Left ventricle myocardium inferior (tissue), 1 donor: ENCODE measurements at places on chromosomes 11 and 22.
A peak's percentile ranks its signal among the peaks of the same experiment; 100 is the strongest.

GRCh38 chr22:36467946-36468345 lies 13.5 kb downstream of the TXN2 start:
- peak; percentile 48 for DNase-seq

DNA sequence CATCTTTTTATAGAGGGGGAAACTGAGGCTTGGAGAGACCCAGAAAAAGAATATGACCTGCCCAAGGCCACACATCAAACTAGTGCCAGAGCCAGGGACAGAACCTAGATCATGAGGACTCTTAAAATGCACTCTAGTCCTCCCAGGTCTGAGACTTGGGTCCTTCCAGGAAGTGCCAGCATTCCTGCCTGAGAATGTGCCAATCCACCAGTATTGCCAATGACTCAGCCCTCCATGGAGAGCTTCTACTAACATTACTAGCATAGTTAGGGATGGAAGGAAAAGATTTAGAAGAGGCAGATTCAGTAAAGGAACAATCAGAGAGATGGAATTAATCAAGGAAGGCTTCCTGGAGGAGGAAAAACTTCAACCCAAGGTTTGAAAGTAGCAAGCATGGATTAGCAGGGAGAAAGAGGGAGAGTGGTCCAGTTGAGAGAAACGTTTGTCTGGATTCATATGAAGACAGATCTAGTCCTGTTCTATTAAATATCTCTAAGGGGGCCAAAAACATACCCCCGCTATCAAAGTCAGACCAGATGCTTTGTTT lies 20.1 kb upstream of the SMIM35 start:
- no peak for DNase-seq

GRCh38 chr11:44875037-44875436 lies 75.6 kb downstream of the TP53I11 start:
- DNase-seq: no peak

- DNase-seq: no peak
Measured at GRCh38 chr11:118918686-118919280, 6.9 kb downstream of the BCL9L start.

DNA sequence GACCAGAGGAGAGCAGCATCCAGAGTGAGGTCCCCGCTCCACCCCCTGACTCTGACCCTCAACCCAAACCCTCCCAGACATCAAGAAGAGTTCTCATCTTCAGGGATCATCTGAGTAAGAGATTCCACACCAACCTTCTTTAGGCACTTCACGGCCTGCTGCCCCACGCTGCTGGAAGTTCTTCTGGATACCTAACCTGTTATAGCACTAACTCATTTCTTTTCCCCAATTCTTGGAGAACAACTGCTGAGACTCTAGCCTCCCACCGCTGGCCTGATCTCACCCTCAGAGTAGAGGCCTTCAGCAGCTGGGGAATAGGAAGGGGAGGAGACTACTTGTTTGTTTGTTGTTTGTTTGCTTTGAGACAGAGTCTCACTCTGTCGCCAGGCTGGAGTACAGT lies 7.3 kb downstream of the TMPRSS13 start:
- no peak for DNase-seq

DNA sequence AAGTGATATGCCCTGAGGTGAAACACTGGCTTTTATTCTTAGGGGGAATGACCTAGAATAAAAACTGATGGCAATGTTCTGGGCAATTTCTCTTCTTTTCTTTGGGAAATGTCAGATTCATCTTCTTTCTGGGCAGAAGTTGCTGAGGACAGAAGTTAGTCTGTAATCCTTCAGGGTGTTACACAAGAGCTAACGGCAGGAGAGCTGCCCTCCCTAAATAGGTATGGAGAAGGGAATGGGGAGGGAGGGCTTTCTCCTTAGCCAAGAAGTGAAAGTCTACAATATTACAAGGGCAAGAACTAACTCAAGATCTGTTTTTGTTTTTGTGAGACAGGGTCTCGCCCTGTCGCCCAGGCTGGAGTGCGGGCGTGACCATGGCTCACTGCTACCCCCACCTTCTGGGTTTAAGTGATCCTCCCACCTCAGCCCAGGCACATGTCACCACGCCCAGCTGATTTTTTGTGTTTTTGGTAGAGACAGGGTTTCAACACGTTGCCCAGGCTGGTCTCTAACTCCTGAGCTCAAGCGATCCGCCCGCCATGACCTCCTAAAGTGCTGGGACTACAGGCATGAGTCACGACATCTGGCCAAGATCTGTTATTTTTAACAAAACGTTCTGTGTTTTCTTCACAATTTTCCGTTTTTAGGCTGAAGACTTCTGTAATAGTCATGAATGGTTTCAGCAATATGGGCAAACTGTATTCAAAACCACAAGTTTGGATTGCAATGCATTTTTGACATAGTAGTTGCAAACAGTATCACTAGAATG lies 7.2 kb downstream of the PIWIL4 start:
- no peak for DNase-seq

GRCh38 chr11:76783294-76783895 lies at the start of gene TSKU:
TSKU (plus strand) TSS chr11:76783356; CDS start chr11:76795617, 12,261 bp downstream.
- DNase-seq: no peak

GRCh38 chr11:134181707-134182106 lies 42.1 kb downstream of the NCAPD3 start:
- DNase-seq: no peak

DNA sequence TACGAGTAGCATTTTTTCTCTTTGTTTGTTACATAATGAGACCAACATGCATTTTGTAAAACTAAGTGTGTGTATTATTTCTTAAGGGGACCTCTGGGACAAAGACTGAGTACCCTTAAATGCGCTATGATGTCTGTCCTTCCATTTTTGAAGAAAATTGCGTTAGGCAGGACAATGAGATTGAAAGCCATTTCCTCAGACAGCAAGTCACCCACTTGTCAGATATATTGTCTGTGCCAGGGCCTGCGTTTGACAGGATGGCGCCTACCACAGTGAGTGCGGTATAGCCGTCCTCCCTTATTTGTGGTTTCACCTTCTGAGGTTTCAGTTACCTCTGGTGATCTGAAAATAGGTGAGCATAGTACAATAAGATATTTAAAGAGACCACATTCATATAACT lies 2.2 kb downstream of the AP2A2 start:
- no peak for DNase-seq

GRCh38 chr11:70536051-70536877 lies 137.9 kb downstream of the CTTN start:
- DNase-seq: no peak

GRCh38 chr22:37165940-37166674 lies 16.4 kb upstream of the IL2RB start:
- DNase-seq: peak; percentile 16

DNA sequence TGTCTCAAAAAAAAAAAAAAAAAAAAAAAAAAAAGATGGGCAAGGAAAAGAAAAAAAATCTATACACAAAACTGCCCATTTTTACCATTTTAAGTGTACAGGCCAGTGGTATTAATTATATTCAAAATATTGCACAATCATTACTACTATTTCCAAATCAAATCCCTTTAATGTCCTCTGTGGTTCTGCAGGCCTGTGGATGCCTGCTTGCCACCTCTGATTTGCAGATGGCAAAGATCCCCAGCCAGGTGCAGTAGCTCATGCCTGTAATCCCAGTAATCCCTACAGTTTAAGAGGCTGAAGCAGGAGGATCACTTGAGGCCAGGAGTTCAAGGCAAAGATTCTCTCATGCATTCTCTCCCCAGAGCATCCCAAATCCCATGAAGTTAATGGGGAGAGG lies 20.2 kb downstream of the RFPL1 start:
- DNase-seq: no peak

DNA sequence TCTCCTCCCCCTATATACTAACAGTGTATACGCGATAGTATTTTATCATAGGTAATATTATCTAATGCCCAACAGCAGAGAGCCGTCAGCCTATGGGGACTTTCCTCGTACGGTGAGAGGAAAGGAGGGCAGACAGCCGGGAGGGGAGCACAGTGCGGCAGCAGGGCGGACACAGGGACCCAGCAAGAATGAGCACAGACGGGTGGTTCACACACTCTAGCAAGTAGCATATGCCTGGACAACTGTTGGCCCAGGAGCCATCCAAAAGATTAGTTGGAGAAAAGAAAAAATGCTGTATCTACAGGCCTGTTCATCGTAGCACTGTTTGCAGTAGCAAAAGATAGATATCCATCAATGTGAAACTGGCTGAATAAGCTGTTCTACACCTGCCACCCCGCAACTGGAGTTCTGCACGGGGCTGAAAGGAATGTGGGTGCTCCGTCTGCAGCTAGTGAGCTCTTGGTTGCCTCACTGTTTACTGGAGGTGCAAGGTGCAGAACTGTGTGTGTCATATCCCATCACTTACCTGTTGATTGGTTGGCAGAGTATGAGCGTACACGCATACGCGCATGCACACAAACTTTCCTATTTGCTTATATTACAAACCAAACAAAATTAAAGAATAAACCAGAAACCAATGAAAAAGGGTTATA lies 324.3 kb downstream of the TBC1D22A start:
- DNase-seq: no peak

- DNase-seq: peak; percentile 70
Measured at GRCh38 chr22:28829358-28830181, 29.2 kb upstream of the XBP1 start.

DNA sequence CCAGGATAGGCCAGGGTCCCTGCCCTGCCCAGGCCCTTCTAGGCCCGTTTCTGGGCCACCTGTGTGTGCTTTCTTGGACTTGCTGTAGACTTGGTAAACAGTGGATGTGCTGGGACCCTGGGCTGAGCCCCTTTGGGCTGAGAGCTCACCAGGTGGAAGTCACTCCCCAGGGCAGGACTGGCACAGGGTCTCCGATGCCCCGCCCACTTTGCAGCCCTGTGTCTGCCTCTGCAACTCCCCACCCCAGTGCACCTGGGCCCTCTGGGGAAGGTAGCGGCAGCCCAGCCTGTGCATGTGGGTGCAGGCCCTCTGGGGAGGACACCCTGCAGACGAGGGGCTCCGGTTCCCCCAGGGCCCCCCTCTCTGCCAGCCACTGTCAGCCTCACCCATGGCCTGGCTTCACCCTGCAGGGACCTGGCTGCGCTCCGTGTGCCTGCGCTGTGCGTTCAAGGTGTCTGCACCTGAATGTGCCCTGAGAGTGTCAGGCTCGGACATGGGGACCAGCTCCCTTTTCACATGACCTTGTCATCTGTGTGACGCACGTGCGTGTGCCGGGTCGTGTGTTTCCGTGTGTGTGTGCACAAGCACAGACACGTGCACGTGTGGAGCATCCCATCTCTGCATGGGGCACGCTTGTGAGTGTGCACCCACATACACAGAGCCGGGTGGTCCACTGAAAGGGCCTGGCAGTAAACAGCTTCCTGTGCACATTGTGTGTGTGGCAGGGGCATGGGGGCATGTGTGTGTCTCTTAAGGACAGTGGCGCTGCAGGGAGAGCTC lies 118.5 kb downstream of the KCNQ1OT1 start:
- peak; percentile 10 for DNase-seq

- DNase-seq: no peak
Measured at GRCh38 chr11:94516725-94517124, 4.5 kb downstream of the C11orf97 start.

DNA sequence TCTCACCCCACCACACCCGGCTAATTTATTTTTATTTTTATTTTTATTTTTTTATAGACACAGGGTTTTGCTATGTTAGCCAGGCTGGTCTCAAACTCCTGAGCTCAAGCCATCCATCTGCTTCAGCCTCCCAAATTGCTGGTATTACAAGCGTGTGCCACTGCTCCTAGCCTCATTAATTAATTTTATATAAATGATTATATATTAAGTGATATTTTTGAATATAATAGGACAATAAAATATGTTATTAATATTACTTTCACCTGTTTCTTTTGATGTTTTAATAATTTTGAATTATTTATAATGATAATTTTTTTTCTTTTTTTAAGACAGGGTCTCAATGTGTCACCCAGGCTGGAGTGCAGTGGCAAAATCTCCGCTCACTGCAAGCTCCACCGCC lies 2.2 kb upstream of the SEC14L4 start:
- no peak for DNase-seq

- no peak for DNase-seq
Measured at GRCh38 chr11:63906585-63906984, 10.4 kb downstream of the RCOR2 start.

DNA sequence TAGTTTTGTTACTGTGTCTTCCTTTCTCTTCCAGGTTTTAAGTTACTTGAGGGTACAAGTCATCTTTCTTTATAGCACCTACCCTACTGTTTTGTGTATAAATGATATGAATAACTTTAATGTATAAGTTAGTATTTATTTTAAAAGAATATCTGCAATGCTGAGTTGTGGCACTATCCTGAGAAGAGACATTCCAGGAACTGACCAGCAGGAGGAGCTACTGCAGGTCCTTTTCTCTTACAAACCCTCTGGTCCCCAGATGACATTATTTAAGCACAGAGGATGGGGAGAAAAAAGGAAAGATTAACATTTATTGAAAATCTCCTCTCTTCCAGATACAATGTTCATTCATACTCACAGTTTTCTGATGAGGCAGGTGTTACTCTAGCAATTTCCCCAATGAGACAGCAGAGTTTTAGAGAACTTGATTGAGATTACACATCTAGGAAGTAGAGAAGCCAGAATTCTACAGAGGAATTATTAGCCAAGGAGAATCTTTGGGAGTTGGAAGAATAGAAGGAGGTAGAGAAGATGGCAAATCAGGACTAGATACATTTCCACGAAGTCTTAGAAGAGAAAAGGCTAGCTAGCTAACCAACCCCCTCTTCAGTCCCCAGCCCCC lies 541.2 kb upstream of the API5 start:
- DNase-seq: no peak

DNA sequence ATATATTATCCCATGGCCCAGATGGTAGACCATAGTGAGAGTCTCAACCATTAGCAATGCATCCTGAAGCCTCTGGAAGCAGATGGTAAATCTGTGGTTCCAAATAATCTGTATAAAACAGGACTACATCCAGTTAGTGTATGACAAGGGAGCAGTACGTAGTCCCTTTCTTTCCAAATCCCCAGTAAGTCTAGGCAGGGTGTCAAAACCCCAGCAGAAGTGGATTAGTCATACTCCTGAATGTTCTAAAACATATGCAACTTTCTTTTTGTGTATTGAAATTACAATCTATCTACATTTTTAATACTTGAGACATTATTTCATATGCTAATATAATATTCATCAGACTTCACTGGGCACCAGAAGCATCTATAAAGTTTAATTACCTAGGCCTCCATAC lies 295.1 kb upstream of the ANO5 start:
- no peak for DNase-seq

GRCh38 chr11:131840545-131840944 lies 470.1 kb downstream of the NTM start:
- DNase-seq: no peak

DNA sequence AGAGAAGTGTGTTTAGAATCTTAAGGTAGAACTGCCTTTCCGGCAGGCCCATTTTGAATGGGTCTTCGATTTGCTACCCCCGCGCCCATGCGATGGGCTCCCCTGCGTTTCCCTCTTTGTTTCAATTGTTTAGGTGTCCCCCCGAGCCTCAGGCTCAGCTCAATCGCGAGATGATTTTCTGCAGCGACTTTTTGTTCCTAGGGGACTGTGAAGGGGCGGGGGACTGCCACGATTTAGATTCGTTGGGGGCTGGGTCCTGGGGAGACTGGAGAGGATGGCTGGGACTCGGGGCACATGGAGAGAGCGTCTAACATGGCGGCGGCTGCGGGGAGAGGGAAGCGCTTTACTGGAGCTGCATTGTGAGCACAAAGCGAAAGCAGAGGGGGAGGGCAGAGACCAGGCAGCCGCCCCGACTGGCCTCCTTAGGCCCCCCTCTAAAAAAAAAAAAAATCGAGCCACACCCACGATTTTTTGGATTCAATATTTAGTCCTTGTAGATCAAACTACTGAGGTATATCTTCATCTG lies 1.7 kb downstream of the CAPRIN1 start:
- peak; percentile 72 for DNase-seq

- DNase-seq: no peak
Measured at GRCh38 chr11:128970598-128971190, 28.0 kb upstream of the TP53AIP1 start.

- no peak for DNase-seq
Measured at GRCh38 chr11:115300660-115301428, 203.4 kb downstream of the CADM1 start.
